Stimulated activated CD4-positive, alpha-beta T cell treated with anti-CD3 and anti-CD28 coated beads, Interleukin-1b, Interleukin-23, amount 100 ng/mL, for 4 hours (primary cell): ENCODE measurements at places on chromosomes 2 and 18.
A peak's percentile ranks its signal among the peaks of the same experiment; 100 is the strongest.

GRCh38 chr2:136393514-136393913, 275.6 kb upstream of the CXCR4 start:
- no peak for DNase-seq

DNA sequence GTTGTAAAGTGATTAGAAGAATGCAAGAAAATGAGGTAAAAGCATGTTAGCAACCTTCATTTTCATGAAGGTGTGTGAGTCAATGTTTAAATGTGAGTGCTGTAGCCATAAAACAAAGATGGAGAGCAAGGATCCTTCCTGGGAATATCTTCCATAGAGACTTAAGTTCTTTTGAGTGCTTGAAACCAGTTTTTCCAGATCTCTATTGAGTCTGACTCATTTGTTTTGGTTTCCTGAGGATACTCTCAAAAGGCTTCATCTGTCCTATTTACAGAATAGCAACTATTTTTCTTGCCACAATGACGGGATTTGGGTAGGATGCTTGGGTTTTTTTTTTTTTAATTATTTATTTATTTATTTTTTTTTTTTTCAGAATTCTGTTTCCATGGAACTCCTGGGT, 45.9 kb upstream of the ASB1 start:
- no peak for DNase-seq

GRCh38 chr2:159851941-159852340, 53.9 kb upstream of the CD302 start:
- no peak for DNase-seq

GRCh38 chr2:46175419-46175818, 121.8 kb upstream of the EPAS1 start:
- no peak for DNase-seq

GRCh38 chr18:10116574-10116973, 202.8 kb downstream of the VAPA start:
- DNase-seq: no peak

GRCh38 chr2:196956069-196956468, 29.6 kb upstream of the PGAP1 start:
- no peak for DNase-seq

DNA sequence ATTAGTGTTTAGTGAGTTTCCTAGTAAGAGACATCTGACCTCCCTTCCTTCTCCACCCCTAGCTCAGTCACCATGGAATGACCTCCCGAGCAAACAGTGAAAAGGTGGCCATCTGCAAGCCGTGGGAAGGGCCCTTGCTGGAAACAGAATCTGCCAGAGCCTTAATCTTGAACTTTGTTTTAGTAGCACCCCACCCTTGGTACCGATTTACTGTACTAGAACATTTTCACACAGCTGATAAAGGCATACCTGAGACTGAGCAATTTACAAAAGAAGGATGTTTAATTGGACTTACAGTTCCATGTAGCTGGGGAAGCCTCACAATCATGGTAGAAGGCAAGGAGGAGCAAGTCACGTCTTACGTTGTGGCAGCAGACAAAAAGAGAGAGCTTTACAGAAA, 655.8 kb downstream of the TSN start:
- DNase-seq: no peak

DNA sequence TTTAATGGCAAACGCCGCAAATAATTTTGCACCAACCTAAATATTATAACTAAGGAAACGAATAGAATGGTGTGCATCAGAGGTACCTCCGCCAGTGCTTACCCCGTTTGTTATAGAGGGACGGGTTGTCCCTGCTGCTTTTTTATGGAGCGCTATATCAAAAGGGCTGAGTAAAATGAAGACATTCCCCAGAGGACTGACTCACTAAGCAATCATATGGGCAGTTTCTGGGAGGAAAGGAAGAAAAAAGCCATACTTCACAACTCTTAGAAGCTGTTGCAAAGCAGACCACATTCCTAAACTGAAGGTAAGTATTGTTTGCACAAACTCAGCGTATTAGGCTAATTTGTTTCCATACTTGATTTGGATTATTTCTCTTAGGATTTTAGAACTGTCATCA, 12.9 kb downstream of the ID2 start:
- no peak for DNase-seq

DNA sequence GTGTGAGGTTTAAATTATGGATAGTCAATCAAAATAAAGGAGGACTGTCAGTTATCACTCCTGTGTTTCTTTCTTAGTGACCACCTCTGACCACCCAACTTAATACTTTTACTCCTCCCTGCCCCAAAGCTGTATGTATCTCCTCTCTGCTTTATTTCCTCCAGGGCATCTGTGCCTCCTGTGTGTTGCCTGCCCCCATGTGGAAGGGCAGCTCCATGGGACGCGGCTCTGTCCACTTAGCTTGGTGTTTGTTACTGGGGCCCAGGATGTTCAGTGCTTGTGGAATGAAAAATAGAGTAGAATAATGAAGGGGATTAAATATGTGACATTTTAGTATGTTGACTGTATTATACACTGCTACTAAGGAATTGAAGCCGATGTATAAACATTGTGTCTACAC, 9.8 kb downstream of the ACP1 start:
- no peak for DNase-seq

GRCh38 chr2:240624950-240625621, at the start of gene GPR35:
Gene GPR35 (plus strand): TSS chr2:240625480. CDS start chr2:240629953, 4,473 bp downstream.
- peak; percentile 51 for DNase-seq

DNA sequence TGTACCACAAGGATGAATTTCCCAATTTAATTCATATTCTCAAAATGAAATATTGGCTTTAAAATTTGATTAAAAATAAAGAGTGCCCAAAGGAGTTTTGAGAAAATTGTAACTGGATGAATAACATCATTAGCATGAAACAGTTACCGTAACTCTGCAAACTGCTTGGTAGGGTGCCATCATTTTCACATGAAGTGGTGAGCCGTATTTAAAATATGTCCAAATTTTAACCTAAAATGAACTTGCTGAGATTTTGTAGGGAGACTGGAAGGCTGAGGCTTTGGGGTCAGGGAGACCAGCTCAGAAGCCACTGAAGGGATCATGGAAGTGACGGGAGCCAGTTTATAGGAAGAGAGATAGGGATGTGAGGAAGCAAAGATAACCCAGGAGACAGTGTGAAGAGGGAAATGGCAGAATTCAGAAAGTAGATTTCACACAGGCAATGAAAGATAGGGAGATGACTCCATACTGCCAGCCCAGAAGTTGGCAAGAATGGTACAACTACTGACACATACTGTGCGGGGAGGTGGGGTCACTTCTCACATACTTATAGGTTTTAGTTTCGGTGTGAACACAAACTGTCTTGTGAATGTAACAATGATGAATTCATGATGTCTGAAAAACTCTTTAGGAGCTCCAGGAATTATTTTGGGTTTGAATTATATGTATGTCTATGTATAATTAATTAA, 53.8 kb downstream of the EFEMP1 start:
- no peak for DNase-seq

GRCh38 chr2:43854671-43855070, 15.9 kb downstream of the ABCG8 start:
- no peak for DNase-seq

GRCh38 chr2:173647681-173648311, 293.1 kb downstream of the CDCA7 start:
- no peak for DNase-seq

GRCh38 chr18:77131652-77132368, 773 bp downstream of the MBP start:
- peak; percentile 27 for DNase-seq

GRCh38 chr2:127661949-127662510, 13.3 kb downstream of the LIMS2 start:
- no peak for DNase-seq

DNA sequence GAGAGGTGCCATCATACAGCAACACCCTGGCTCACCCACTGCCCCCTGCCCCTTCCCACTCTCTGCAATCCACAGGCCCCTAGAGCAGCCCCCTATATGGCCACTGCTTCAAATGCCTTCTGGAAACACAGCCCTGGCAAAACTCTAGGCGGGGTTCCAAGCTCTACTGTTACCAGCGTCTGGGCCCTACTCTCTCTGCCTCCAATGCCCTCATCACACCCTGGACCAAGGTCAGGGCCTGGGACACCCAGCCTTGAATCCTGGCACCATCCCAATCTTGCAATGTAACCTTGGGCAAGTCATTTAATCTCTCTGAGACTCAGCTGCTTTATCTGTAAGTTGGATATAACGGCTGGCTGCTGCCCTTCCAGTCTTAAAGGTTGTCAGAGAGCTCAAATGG, 39.2 kb upstream of the LOXHD1 start:
- DNase-seq: no peak

GRCh38 chr2:206084870-206085741, 868 bp downstream of the INO80D start:
- peak; percentile 15 for DNase-seq

DNA sequence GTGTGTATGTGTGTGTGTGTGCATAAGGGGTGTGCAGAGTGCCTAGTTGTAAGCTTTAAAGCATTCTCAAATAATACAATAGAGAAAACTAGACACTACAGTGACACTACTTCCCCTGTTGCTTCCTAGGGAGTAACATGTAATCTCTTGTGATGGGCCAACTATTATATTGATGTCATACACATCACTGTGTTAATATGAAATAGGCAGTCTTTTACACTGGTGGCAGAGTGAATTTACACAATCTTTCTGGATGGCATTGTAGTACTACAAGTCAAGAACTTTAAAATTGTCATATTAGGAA, 488.0 kb upstream of the ZEB2 start:
- no peak for DNase-seq

DNA sequence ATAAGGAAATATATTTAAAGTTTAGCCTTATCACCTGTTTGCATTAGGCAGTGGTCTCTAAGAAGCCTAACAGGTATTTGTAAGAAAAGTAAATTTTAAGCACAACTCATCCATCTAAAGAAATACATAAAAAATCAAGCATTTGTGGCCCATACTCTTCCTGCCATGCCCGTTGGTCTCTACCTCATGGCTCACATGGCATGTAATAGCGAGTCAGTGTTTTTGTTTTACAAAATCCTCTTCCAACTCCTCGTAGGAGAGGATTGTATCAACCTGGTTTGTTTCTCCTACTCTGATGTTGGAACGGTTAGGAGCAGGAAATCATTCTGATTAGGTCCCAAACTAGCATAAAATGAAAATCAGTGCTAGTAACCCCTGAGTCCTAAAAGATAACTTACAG, 91.8 kb downstream of the FMNL2 start:
- DNase-seq: no peak

GRCh38 chr2:200614249-200614648, 28.4 kb downstream of the AOX1 start:
- no peak for DNase-seq

- DNase-seq: no peak
These were observed 51.9 kb downstream of the CACNB4 start for GRCh38 chr2:152046940-152047339.

GRCh38 chr2:190382851-190383250, 25.3 kb upstream of the MFSD6 start:
- no peak for DNase-seq

DNA sequence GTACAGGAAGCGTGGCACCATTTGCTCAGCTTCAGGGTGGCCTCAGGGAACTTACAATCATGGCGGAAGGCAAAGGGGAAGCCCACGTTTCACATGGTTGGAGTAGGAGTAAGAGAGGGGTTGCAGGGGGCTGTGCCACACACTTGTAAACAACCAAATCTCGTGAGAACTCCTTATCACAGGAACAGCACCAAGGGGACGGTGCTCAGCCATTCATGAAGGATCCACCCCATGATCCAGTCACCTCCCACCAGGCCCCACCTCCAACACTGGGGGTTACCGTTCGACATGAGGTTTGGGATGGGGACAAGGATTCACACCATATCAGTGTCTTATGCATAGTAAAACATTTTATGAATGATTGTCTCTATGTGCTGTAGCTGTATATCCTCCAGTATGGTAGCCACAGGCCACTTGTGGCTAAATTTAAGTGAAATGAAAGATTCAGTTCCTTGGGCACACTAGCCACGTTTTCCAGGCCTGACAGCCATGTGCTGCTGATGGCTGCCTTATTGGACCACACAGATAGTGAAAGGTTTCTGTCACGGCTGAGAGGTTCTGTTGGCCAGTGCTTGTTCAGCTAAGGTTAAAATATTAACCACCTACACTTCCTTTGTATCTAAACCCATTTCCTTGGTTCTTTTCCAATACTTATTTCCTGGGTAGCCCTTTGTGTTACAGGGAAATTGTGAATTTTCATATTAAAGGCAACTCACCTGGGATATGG, 77.3 kb downstream of the AGAP1 start:
- no peak for DNase-seq

GRCh38 chr18:51137891-51138290, 59.6 kb downstream of the MEX3C start:
- DNase-seq: no peak

DNA sequence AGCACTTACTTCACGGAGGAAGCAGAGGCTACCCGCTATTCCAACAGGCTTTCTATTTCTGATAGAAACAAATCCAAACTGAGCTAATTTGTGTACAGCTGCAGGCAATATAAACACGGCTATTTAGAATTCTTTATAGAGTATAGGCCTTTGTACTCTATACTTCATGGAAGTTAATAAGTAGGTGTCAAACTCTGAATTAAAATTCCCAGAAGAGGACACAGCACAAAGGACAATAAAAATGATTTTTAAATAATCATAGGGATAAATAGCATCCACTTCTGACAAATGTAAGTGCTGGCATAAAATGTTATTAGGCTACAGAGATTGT, 261.5 kb downstream of the AFF3 start:
- DNase-seq: no peak

DNA sequence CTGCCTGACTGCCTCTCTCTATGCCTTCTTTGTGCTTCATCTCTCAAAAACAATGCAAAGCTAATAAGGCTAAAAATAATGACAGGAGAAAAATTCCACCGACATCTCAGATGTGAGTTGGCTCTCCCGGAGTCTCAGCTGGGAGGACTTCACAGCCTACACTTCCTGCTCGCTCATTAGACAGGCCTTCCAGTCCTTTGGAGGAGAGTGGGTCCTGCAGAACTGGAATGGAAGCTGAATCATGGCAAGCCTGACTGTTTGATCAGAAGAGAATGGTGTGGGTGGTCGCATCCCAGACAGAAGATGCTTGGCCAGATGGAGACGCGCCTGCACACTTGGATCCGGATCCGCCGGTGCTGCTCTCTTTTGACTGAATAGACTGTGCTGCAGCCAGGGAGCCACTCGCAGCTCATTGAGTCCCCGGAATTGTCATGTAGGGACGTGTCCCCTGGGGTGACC, 49.7 kb downstream of the TRIB2 start:
- no peak for DNase-seq

DNA sequence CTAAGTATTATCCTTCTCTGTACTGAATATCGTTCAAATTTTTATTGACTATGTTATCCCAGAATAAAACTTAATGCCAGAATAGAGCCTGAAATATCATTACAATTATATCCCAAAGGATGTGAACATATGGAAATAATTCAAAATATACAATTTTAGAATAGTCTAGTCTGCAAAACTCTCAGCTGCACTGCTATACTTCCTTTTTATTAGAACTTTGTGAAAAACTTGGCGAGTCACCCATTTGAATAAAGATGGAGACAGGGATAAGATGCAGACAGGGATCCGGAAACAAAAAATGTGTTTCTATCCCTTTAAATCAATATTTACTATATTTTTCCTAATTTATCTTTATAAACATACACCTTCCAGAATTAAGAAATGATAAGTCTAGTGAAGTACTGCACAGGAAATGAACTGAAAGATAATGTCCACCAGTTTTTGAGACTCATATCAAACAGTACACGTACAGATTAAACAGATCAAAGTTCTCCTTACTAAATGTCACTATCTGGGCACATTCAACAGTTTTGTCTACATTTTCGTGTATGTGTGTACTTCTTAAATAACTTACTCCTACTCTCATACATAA, 107.8 kb downstream of the MEP1B start:
- no peak for DNase-seq
